ENCODE measurements at places on chromosomes 11 and 22. TPM values are rescaled to one million over a fixed set of nuclear protein-coding genes. Genes with fewer than 3 reads are reported as not detected.

CASP4 gene
- 222 TPM for total RNA-seq

NLRP14 gene
- 0.16 TPM for total RNA-seq

NTM gene
- 0.66 TPM for total RNA-seq

OR51I1 gene
- not detected for total RNA-seq

CD44 gene
- 269 TPM for total RNA-seq

KCNJ1 gene
- total RNA-seq: not detected

NCAM1 gene
- 6.1 TPM for total RNA-seq

TNNT3 gene
- total RNA-seq: 8.2 TPM

HEPHL1 gene
- 0.33 TPM for total RNA-seq

C22orf31 gene
- total RNA-seq: not detected

PRR33 gene
- total RNA-seq: not detected

CD6 gene
- 1.9 TPM for total RNA-seq

OR2AT4 gene
- total RNA-seq: not detected

F2 gene
- not detected for total RNA-seq

TRABD gene
- total RNA-seq: 17.3 TPM

TAF10 gene
- 82.6 TPM for total RNA-seq

TRPM5 gene
- not detected for total RNA-seq

HYLS1 gene
- 6.9 TPM for total RNA-seq

JAML gene
- 15.7 TPM for total RNA-seq

PRG3 gene
- not detected for total RNA-seq

ROM1 gene
- 11.0 TPM for total RNA-seq

PTPN5 gene
- 1.3 TPM for total RNA-seq

GGTLC3 gene
- total RNA-seq: not detected

SPECC1L gene
- 61.0 TPM for total RNA-seq

BAIAP2L2 gene
- 1.0 TPM for total RNA-seq

POU2F3 gene
- 3.9 TPM for total RNA-seq

DDI1 gene
- total RNA-seq: not detected

CD248 gene
- total RNA-seq: 17.3 TPM

ADAMTS15 gene
- 21.9 TPM for total RNA-seq

ZNRD2 gene
- 48.9 TPM for total RNA-seq

OR8D1 gene
- not detected for total RNA-seq

IGLL5 gene
- total RNA-seq: not detected

MS4A7 gene
- 45.4 TPM for total RNA-seq

BIK gene
- total RNA-seq: not detected

FOLR2 gene
- total RNA-seq: 5.2 TPM

TMEM132A gene
- total RNA-seq: 8.5 TPM

PRRG4 gene
- 9.5 TPM for total RNA-seq

MPPED1 gene
- not detected for total RNA-seq

FOLH1 gene
- total RNA-seq: 8.2 TPM

KRTAP5-2 gene
- not detected for total RNA-seq

DLG2 gene
- total RNA-seq: 4.3 TPM

ADM2 gene
- total RNA-seq: 0.98 TPM

BEST1 gene
- total RNA-seq: 3.7 TPM

PATE2 gene
- not detected for total RNA-seq

ADM gene
- total RNA-seq: 279 TPM

CNTF gene
- 0.59 TPM for total RNA-seq

THOC5 gene
- 48.0 TPM for total RNA-seq

CABP7 gene
- total RNA-seq: not detected

P2RX3 gene
- not detected for total RNA-seq

TBX10 gene
- not detected for total RNA-seq

LGALS1 gene
- 621 TPM for total RNA-seq

GGTLC2 gene
- total RNA-seq: not detected

TTLL1 gene
- 4.6 TPM for total RNA-seq

OR51B6 gene
- total RNA-seq: not detected
